Activated CD4-positive, alpha-beta memory T cell treated with anti-CD3 and anti-CD28 coated beads, Interleukin-2, amount 10 ng/mL, durations not matched to agents 7 days and 5 days (primary cell): ENCODE measurements at places on chromosomes 12 and 14. TPM values are rescaled to one million over a fixed set of nuclear protein-coding genes. Genes with fewer than 3 reads are reported as not detected.

DNA sequence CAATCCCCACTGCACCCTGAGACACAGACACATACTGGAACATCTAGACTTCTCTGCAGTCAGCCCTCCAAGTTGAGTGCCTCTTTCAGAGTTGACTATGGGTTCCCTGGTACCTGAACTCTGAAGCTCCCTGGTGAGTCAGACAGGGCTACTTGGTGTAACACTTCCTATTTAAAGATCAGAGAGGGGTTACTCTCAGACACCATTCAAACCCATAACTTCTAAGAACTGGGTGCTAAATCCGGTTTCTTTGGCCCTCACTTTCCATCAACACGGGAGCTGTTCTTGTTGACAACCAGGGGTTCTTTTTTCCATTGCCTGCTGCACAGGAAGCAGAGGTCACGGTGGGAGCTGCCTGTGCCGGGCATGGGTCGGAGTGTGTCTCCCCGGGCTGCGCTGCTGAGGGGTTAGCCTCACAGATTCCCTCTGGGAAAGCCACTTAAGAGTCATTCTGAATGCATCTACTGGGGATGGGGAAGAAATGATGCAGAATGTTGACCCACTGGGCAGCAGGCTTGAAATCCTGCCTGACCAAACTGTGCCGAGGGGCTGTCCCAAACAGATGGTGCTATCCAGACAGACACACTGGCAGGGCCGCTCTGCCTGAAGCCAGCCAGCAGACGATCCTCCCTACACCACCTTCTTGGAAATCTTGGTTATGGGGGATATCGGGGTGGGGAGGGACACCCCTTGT lies 74.1 kb downstream of the PITPNM2 start:
- no peaks in the 10 kb centered on the region for H3K36me3 ChIP-seq
- peaks cover 34% of the 10 kb centered on the region for H3K4me1 ChIP-seq
- H3K27me3 ChIP-seq, result no peaks in the 10 kb centered on the region

The DHRS2 gene
- total RNA-seq, result 1.5 TPM

The KRT79 gene
- not detected for total RNA-seq

GRCh38 chr12:51056242-51056641 lies 8.1 kb downstream of the LETMD1 start:
- no peak for DNase-seq
- H3K4me1 ChIP-seq, result peaks cover 10% of the 10 kb centered on the region
- no peaks in the 10 kb centered on the region for H3K27me3 ChIP-seq
- peaks cover 64% of the 10 kb centered on the region for H3K36me3 ChIP-seq
- no peak overlapping the region for H3K4me3 ChIP-seq
- H3K27ac ChIP-seq, result no peak overlapping the region

The STXBP6 gene
- not detected for total RNA-seq

- no peak overlapping the region for H3K4me3 ChIP-seq
- H3K4me1 ChIP-seq, result peaks cover 8% of the 10 kb centered on the region
- no peak overlapping the region for H3K27ac ChIP-seq
- H3K36me3 ChIP-seq, result peaks cover 19% of the 10 kb centered on the region
- no peaks in the 10 kb centered on the region for H3K27me3 ChIP-seq
Observed at GRCh38 chr12:118319627-118320026, 53.1 kb downstream of the TAOK3 start.

DNA sequence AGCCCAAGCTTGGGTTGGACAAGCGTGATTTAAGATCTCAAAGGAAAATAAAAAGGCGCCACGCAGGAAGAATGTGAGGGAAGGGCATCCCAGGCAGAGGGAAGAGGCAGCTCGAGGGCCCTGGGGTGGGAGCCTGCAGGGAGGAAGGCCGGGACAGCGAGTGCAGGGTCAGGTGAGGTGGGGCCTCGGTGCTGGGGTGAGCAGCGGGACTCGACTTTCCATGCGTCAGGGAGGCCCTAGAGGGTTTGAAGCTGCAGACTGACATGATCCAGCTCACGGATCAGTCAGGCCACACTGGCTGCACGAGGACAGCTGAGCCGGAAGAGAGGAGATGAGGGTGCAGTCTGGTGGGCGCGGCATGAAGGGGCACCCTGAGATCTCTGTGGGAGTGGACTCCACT lies 145.8 kb downstream of the RBM19 start:
- H3K4me3 ChIP-seq, result no peak overlapping the region
- H3K27me3 ChIP-seq, result no peaks in the 10 kb centered on the region
- no peaks in the 10 kb centered on the region for H3K36me3 ChIP-seq
- H3K4me1 ChIP-seq, result no peaks in the 10 kb centered on the region
- DNase-seq, result no peak

DNA sequence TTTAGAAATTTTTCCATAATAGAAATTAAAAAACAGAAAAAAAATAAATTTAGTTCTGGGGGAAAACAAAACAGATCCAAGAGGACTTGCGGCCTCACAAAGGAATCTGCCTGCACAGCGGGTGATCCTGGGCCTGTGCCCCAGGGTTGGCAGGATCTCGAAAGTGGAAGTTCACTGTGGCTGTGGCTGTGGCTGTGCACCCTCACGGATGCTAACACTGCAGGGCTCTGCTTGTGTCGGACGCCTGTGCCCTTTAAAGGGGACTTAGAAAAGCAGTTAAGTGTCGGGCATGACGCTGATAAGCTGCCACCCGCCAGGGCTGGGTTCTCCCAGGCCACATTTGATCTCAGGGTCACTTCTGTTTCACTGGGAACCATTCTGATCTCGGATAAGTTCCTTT lies 209.1 kb downstream of the TTC7B start:
- no peaks in the 10 kb centered on the region for H3K4me1 ChIP-seq
- DNase-seq, result no peak
- H3K36me3 ChIP-seq, result no peaks in the 10 kb centered on the region
- H3K4me3 ChIP-seq, result no peak overlapping the region

DNA sequence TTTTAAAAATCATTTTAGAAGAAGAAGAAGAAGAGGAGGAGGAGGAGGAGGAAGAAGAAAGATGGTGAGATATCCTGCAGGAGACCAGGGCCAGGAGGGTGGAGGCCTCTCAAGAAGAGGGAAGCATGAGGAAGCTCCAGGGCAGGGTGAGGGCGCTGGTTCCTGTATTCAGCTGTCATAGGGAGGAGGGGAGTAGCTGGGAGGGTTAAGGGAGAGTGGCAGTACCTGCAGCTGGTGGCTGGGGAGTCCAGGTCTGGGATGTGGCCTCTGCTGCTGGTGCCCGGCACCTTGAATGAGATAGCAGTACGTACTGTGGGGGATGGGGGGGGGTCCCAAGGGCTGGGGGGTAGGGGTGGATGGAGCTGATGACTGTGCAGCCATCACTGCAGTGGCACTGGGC lies 9.8 kb downstream of the RBP5 start:
- no peaks in the 10 kb centered on the region for H3K27me3 ChIP-seq
- H3K4me1 ChIP-seq, result peaks cover 3% of the 10 kb centered on the region
- no peak for DNase-seq
- H3K36me3 ChIP-seq, result peaks cover 55% of the 10 kb centered on the region
- no peak overlapping the region for H3K4me3 ChIP-seq

- DNase-seq, result no peak
- H3K27me3 ChIP-seq, result no peaks in the 10 kb centered on the region
- peaks cover 14% of the 10 kb centered on the region for H3K36me3 ChIP-seq
- no peak overlapping the region for H3K4me3 ChIP-seq
- no peaks in the 10 kb centered on the region for H3K4me1 ChIP-seq
- no peak overlapping the region for H3K27ac ChIP-seq
Observed at GRCh38 chr12:101732318-101732717, 6.9 kb downstream of the SYCP3 start.

The CCDC177 gene
- not detected for total RNA-seq

GRCh38 chr12:3263939-3264922 lies 187.1 kb downstream of the TSPAN9 start:
- DNase-seq, result no peak
- H3K4me1 ChIP-seq, result no peaks in the 10 kb centered on the region
- H3K36me3 ChIP-seq, result no peaks in the 10 kb centered on the region
- H3K27me3 ChIP-seq, result no peaks in the 10 kb centered on the region
